ENCODE measurements at places on chromosomes 6 and 20. TPM values are rescaled to one million over a fixed set of nuclear protein-coding genes. Genes with fewer than 3 reads are reported as not detected.
A peak's percentile ranks its signal among the peaks of the same experiment; 100 is the strongest.

DNA sequence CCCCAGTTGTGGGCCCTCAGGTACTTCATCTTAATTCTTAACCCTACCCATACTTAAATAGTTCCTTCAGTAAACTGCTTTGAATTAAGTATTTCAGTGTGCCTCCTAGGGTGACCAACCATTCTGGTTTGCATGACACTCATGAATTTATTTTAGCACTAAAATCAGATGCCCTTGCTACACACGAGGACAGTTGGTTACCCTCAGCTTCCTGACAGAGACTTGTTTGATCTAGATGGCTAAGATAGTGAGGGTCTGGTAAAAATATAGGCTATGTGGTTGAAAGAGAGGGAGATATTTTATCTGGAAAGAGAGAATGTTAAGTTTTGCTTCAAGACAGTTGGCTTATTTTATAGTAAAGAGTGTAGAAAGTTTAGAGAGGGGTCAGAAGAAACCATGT is 10.6 kb downstream of the PGK2 start:
- H3K36me3 ChIP-seq = no peaks in the 10 kb centered on the region
- DNase-seq = no peak
- no peak overlapping the region for H3K4me3 ChIP-seq

DNA sequence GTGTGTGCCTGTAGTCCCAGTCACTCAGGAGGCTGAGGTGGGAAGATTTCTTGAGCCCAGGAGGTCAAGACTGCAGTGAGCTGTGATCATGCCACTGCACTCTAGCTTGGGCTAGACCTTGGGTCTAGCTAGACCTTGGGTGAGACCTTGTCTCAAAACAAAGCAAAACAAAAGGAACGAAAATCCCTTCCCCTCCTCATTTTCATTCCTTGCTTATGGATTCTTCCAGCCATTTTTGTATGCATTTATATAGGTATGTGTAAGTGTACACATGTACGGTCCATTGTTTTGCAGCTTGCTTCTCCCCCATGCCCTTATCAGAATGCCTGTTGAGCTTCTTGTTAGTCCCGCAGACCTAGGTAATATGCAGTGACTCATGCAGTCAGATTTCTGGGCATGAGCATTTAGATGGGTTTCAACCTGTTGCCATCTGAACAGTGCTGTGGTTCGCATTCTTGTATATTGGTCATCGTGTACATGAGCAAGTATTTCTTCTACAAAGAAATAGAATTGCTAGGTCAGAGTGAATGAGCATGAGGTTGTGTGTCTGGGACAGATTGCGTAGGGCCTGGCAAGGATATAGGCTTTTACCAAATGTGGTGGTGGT is 73.2 kb downstream of the ATRN start:
- H3K27ac ChIP-seq = no peak overlapping the region
- H3K4me1 ChIP-seq = no peaks in the 10 kb centered on the region
- DNase-seq = no peak
- no peak overlapping the region for H3K4me3 ChIP-seq

Gene SERINC3
- 59.0 TPM for polyA plus RNA-seq

DNA sequence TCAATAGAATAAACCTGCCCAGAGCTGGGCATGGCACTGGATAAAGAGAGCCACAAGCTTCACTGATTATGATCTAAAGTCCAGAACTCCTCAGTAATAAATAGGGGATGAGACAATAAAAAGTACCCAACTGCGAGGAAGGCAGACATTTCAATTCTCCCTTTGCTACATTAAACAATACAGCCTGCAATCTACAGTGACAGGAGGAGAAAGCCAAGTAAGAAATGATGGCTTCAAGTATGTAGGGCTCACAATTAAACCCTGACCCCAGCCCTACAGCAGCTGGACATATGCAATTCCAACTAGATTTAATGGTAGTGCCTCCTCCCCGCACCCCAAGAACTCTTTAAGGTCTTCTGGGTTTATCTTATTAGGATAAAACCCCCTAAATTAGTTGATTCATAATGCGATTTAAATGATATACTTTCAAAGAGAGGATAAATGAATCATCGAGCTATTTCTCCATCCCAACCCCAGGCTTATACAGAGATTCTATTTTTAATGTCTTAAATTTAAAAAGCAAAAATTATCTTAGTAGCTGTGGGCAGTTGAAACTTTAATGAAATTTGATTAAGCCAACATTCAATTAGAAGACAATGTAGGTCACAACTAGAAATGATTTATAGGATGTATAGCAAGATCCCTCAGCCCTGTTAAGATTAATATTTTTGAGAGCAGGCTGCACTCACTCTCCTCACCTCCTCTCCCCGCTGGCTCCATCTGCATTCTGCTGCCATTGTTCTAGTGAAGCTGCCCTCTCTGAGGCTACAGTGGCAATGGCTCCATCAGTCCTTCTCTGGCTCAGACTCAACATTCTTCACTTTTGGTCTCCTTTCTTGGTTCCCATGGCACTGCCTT is 57.1 kb downstream of the OGFRL1 start:
- no peaks in the 10 kb centered on the region for H3K27me3 ChIP-seq
- no peak for DNase-seq
- H3K36me3 ChIP-seq = no peaks in the 10 kb centered on the region

- H3K27me3 ChIP-seq = no peaks in the 10 kb centered on the region
- H3K27ac ChIP-seq = no peak overlapping the region
- H3K36me3 ChIP-seq = no peaks in the 10 kb centered on the region
- DNase-seq = no peak
Measured at GRCh38 chr20:61706259-61706961, 359.3 kb downstream of the TAF4 start.

GRCh38 chr6:1930356-1930755 is 315.0 kb downstream of the GMDS start:
- DNase-seq = no peak
- no peak overlapping the region for H3K4me3 ChIP-seq
- no peaks in the 10 kb centered on the region for H3K36me3 ChIP-seq
- no peak overlapping the region for H3K27ac ChIP-seq

DNA sequence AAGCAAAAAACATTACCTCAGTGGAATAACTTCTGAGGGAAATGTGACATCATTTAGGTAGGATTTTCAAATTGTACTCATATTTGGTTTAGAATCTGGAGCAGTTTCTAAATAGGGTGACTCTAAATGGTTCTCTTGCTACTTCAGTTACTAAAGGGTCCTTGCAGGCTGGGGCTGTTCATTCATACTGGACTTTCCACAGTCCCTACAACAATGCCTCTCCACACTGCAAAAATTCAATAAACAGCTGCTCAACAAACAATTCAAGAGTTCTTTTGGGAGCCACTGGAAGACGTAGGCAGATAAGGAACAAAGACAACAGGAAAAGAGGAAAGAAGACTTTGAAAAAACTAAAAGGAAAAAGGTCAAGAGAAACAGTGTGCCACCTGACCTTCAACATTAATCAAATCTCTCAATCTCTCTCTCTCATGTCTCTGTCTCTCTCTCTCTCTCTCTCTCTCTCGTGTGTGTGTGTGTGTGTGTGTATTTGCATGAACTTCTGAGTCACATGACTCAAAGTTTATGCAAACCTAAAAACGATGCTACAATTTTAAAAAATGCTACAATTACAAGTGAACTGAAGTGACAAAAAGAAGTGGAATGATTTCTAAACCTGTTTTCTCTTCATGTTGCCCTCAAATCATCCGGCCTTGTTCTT is 14.5 kb downstream of the NOL7 start:
- no peaks in the 10 kb centered on the region for H3K4me1 ChIP-seq
- no peaks in the 10 kb centered on the region for H3K27me3 ChIP-seq
- no peak overlapping the region for H3K4me3 ChIP-seq
- no peak overlapping the region for H3K27ac ChIP-seq

Gene PTCRA
- 0.20 TPM for polyA plus RNA-seq

Gene OARD1
- polyA plus RNA-seq = 53.7 TPM

GRCh38 chr6:168212362-168212761 is 107.2 kb downstream of the DACT2 start:
- H3K27me3 ChIP-seq = no peaks in the 10 kb centered on the region
- no peak overlapping the region for H3K4me3 ChIP-seq
- no peaks in the 10 kb centered on the region for H3K4me1 ChIP-seq
- H3K36me3 ChIP-seq = no peaks in the 10 kb centered on the region
- H3K27ac ChIP-seq = no peak overlapping the region

- no peak overlapping the region for H3K27ac ChIP-seq
- H3K36me3 ChIP-seq = no peaks in the 10 kb centered on the region
- DNase-seq = no peak
- no peak overlapping the region for H3K4me3 ChIP-seq
Measured at GRCh38 chr6:67129780-67130179, 1422.8 kb upstream of the EYS start.

Gene SLC17A3
- polyA plus RNA-seq = not detected

DNA sequence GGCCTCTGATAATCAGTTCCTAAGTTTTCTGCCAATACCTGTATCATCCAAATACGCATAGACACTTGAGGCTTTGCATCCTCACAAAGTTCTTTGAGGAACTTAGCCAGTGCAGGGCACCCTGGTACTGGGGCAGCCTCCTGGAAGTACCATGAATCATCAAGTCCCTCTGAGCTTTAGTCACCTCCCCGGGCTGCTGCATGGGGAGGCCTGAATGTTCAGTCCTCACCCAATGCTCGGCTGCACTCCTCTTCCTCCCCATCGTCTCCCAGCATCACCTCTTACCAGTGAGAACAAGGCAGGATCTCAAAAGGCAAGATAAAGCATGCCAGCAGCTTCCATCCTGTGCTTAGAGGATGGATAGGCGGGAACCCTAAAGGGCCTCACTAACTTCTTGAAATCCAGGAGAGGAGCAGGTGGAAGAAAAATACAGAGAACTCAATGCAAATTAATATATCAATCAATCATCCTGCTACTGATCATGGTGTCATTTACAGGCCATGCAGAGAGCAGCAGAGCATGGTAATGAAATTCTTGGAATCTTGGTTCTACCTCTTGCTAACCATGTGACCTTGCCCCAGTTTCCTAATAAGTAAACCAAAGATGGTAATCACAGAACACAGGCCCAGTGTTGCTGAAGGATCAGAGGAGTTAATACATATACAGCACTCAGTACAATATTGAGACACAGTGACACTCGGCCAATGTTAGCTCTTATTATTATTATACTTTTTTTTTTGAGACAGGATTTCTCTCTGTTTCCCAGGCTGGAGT is 4.7 kb upstream of the CCN6 start:
- no peaks in the 10 kb centered on the region for H3K36me3 ChIP-seq
- H3K4me3 ChIP-seq = no peak overlapping the region
- no peak for DNase-seq

GRCh38 chr6:12327988-12328387 is 37.8 kb downstream of the EDN1 start:
- no peaks in the 10 kb centered on the region for H3K27me3 ChIP-seq
- H3K4me3 ChIP-seq = no peak overlapping the region
- H3K36me3 ChIP-seq = no peaks in the 10 kb centered on the region
- H3K27ac ChIP-seq = no peak overlapping the region

GRCh38 chr6:117771403-117771802 is 96.1 kb downstream of the NUS1 start:
- H3K36me3 ChIP-seq = no peaks in the 10 kb centered on the region
- no peak overlapping the region for H3K4me3 ChIP-seq
- no peaks in the 10 kb centered on the region for H3K27me3 ChIP-seq
- peaks cover 30% of the 10 kb centered on the region for H3K4me1 ChIP-seq

GRCh38 chr6:149044528-149044927 is 273.0 kb upstream of the TAB2 start:
- H3K27me3 ChIP-seq = no peaks in the 10 kb centered on the region
- no peak for DNase-seq
- H3K27ac ChIP-seq = no peak overlapping the region
- H3K36me3 ChIP-seq = no peaks in the 10 kb centered on the region
- no peak overlapping the region for H3K4me3 ChIP-seq
- peaks cover 46% of the 10 kb centered on the region for H3K4me1 ChIP-seq

Gene ATP6V1G2
- 3.1 TPM for polyA plus RNA-seq

DNA sequence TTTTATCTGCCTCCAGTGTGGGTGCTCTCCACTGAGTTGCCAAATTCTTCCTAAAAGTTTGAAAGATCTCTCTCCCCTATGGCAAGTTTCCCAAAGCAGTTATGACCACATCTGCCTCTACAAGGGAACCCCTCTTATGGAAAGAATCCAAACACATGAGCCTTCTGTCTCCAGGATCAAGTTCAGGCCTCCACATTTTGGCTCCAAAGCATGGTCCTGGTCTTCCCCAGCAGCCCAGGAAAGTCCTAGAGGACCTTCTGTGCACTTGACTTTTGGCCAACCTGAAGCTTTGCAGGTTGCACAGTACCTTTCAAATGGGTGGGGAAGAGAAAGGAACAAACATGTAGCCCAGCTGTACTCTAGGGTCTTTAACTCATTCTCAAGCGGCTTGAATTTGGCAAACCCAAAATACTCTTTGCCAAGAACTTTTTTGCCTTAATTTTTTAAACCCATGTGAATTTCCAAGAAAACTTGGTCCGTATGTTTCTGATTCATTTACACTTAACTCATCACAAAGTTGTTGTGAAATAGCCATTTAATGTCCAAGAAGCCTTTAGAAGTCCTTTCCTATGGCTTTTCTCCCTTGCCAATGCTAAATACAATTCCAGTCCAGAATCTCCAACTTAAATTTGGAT is 240.1 kb upstream of the TBX18 start:
- no peak for DNase-seq
- H3K27ac ChIP-seq = no peak overlapping the region
- H3K27me3 ChIP-seq = no peaks in the 10 kb centered on the region
- no peaks in the 10 kb centered on the region for H3K36me3 ChIP-seq
- H3K4me1 ChIP-seq = no peaks in the 10 kb centered on the region

Gene DNAH8
- polyA plus RNA-seq = not detected

DNA sequence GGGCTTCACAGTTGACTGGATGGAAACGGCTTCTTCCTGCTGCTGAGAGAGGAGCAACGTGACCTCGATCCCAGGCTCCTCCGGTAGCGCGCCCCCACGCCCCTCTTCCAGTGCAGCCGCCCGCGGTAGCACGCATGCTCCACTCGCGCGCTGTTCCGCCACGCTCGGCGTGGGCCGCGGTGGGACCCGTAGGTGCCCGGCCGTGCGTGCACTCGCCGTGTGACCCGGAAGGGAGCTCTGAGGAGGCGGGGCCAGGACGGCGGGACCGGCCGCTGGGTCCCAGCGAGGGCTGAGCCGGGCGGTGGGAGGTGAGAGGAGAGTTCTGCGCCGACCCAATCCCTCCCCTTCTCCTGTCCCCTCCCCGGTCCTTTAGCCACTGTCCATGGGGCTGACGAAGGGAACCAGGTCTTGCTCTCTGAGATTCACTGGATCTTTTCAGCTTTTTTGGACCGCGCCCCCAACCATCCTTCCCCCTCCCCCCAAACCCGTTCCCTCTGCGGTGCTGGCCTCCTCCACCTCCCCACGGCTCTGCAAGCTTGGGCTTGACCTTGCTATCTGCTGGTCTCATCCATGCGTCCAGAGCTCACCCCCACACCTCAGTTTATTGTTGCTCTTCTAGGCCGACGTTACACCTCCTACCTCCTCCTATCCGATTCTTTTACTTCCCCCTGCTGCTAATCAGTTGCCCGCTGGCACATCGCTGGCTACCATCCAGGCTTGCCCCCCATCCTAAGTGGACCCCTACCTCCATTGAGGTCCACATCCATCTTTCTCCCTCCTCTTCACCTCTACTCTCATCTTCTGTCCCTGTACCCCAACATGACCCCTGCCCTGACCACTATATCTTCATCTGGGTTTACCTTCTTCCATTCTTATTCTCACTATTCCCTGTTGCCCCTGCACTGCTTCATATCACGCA is at the start of gene CUL9:
Gene CUL9 (plus strand): TSS at position 255 of the 919 bp plus-strand sequence. CDS start 2,115 bp downstream, outside the sequence.
- H3K27ac ChIP-seq = peak within 1 kb of the TSS; percentile 59
- H3K36me3 ChIP-seq = peaks cover 20% of the 10 kb centered on the region
- H3K4me1 ChIP-seq = peaks cover 13% of the 10 kb centered on the region

GRCh38 chr20:7449269-7449668 is 491.0 kb downstream of the HAO1 start:
- H3K27ac ChIP-seq = no peak overlapping the region
- no peaks in the 10 kb centered on the region for H3K27me3 ChIP-seq
- no peak for DNase-seq
